ENCODE measurements at places on chromosomes 2 and 18.

- DNase-seq, result no peak
These were observed 167.1 kb upstream of the FN1 start for GRCh38 chr2:215602997-215603396.

- DNase-seq, result no peak
These were observed 27.0 kb downstream of the SKA1 start for GRCh38 chr18:50401888-50402287.

DNA sequence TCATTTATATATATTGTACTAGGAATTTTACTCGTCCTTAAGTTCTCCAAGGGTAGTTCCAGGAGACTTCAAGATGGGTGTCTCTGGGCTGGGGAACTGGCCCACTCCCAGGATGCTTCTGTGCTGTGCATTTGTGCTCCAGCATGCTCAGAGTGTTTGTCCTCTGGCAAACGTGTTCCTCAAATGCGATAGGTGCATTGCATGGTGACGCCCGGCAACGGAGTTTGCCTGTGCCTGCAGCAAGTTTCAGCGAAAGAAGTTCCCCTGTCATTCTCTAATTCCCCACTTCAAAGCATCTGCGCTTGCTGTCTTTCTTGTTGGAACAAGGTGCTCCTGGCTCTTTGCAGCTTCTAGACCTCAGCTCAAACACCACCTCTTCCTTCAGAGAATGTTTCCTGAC, 465.1 kb downstream of the GALR1 start:
- no peak for DNase-seq

- no peak for DNase-seq
These were observed 2.8 kb downstream of the FZD5 start for GRCh38 chr2:207766697-207767460.

GRCh38 chr2:197498235-197498936, 1.3 kb downstream of the HSPD1 start:
- DNase-seq, result no peak

DNA sequence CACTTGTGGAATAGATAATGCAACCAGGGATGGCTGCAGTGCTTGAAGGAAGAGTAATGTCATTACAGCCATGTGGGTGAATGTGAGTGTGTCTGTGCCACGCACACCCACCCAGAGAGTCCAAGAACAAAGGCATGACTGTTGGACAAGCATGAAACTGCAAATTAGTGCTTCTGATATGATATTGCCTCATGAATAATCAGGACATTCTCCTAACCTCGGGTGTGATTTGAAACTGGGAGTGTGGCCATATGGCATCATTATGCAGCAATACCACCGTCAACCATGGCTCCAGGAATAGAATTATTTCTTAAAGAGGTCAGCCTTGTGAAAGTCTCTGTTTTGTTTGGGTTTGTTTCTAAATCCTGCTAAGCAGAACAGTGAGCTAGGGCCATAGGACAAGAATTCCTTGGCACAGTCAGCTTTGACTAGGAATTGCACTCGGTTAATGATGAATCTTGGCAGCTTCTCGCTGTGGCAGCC, 678.0 kb upstream of the RAB6C start:
- no peak for DNase-seq

DNA sequence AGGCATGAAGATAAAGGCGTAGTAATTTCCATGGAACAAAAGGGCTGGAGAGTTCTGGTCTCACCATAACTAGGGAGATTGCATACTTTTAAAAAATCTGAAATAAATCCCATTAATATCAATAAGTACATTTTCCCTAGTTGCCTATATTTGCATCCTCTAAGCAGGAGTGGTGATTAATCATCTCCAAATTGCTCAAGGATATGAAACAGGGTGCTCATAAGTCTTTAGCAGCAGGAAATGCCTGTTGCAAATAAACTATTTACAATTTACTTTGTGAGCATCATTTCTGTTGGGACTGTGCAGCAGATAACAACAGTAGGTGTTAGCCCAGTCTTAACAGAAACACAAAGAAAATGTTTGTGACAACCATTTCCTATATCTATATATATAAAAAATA, 92.4 kb upstream of the TMEM178A start:
- DNase-seq, result no peak

DNA sequence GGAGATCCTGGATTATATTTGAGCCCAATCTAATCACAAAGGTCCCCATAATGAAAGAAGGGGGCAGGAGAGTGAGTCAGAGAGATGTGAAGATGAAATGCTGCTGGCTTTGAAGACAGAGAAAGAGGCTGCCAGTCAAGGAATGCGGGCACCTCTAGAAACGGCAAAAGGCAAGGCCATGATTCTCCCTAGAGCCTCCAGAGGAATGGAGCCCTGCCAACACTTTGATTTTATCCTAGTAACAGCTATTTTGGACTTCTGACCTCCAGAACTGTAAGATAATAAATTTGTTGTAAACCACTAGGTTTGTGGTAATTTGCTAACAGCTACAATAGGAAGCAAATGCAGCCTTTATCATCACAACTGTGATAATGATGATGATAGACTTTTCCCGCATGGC, 32.9 kb downstream of the LBH start:
- no peak for DNase-seq

DNA sequence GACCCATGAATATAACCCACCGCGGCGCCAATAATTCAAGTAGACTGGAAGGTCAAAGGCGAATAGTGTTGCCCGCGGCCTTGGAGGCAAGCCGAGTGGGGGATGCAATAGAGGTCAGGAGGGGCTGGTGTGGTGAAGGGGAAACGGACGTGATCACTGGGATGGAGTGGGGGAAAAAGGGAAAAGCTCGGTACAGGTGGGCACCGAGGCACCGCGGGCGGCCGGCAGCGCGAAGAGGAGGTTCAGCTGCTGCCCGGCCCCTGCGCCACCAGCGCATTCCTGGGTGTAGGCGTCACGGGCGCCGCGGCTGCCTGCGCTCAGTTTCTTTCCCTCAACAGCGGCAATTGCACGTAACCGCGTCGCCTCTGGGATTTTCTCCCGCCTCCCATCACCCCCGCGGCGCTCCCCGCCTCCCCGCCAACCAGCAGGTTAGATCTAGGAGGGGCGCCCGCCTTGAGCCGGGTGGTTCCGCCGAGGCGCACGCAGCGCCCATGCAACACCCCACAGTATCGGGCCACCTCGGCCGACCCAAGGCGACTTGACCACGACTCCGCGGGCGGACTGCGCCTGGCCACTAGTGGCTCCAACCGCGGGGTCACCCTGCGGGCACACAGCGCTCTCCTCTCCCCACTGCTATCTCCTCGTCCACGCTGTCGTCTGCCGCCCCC, 1.5 kb downstream of the RND3 start:
- no peak for DNase-seq

DNA sequence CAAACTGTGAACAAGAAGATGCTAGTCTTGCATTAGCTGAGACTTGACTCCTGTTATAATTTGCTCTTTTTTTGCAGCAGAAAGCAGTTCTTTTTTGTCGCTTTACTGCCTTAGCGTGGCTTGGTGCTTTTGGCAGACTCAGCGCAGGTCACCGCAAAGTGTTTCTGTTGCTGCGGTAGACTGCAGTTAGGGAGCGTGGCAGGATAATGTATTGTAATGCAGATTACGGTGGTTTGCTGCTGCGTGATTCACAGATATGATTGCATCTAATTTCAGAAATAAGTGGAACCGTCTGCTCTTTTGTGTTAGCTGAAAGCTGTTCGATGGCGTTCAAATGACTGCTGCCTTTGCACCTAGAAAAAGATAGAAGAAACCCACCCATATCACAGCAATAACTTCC, 131.6 kb upstream of the SATB2 start:
- DNase-seq, result no peak
